Bronchial epithelial cell (primary cell): ENCODE measurements at places on chromosomes 12 and 14. TPM values are rescaled to one million over a fixed set of nuclear protein-coding genes. Genes with fewer than 3 reads are reported as not detected.

Gene C12orf54
- 0.53 and 6.7 TPM in 2 replicates for total RNA-seq

Gene PLEKHG3
- total RNA-seq, result 32.4 and 35.8 TPM in 2 replicates

Gene CLEC4D
- total RNA-seq, result not detected in 2 replicates

Gene TFCP2
- total RNA-seq, result 7.1 and 7.6 TPM in 2 replicates

Gene USP5
- total RNA-seq, result 45.0 and 46.9 TPM in 2 replicates
